ENCODE measurements at places on chromosomes 1 and 21.

DNA sequence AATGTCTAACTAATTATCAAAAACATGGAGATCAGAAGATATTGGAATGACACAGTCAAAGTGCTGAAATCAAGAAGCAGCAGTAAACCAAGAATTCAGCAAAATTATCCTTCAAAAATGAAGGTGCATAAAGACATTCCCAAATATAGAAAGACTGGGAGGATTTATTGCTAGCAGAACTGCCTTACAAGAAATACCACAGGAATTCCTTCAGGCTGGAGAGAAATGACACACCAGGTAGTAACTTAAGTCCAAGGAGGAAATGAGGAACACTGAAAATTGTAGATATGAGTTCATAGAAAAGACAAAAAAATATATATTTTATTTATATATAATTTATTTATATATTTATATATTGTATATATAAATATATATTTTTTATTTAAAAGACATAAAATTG is 217.2 kb downstream of the RPS6KC1 start:
- DNase-seq: no peak

DNA sequence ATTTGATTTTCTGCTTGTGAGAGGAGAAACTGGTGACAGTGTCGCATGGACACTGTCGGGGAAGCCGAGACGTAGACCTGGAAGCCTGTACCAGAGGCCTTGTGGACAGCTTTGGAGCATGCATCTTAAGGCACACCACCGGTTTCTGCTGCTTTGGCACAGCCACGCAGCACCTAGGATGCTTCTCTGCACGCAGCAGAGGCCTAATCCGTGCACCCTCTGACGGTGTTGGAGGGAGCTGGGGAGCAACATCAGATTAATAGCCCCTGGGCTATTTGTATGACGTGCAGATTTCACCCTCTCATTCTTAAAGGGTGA is 30.3 kb downstream of the TEX35 start:
- no peak for DNase-seq

DNA sequence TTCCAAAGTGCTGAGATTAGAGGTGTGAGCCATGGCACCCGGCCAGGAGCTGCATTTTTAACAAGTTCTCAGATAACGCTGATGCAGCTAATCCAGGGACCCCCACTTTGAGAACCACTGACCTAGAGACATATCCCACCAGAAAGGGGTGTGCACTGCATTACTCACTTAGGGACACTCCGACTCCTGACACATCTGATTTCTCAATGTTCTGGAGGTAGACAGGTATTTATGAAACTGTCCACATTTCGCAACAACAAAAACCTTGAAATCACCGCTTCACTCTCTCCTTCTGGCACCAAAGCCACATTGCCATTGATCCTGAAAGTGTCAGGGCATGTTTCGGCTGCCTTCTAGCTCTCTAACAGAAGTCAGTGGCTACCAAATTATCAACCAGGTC is 23.2 kb upstream of the CAMTA1 start:
- no peak for DNase-seq

GRCh38 chr1:199821029-199821779 is 206.3 kb upstream of the NR5A2 start:
- no peak for DNase-seq

DNA sequence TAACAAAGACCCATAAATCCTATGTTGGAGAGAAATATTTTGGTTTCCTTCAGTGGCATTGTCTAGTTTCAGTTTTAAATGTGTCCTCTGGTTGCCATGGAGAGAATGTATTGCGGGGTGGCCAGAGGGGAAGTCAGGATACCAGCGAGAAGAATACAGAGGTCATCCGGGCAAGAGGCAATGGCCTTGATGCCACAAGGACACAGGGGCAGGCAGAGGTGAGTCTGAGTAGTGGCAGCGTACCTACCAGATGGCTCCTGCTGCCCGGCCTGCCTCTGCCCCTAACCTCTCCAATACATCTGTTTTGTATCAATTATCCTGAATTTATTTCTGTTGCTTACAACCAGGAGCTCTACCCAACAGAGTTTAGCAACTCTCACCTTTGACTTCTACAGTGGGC is 14.9 kb downstream of the KLHDC7A start:
- no peak for DNase-seq

All from inflammatory macrophage (primary cell).